ENCODE measurements at places on chromosomes 16 and 17.

- DNase-seq = no peak
These were observed 31.3 kb upstream of the ABCC3 start for GRCh38 chr17:50603340-50603739.

- DNase-seq = no peak
These were observed 32.5 kb downstream of the WIPF2 start for GRCh38 chr17:40251576-40251975.

- DNase-seq = no peak
These were observed 35.0 kb downstream of the NMT1 start for GRCh38 chr17:45096141-45096540.

DNA sequence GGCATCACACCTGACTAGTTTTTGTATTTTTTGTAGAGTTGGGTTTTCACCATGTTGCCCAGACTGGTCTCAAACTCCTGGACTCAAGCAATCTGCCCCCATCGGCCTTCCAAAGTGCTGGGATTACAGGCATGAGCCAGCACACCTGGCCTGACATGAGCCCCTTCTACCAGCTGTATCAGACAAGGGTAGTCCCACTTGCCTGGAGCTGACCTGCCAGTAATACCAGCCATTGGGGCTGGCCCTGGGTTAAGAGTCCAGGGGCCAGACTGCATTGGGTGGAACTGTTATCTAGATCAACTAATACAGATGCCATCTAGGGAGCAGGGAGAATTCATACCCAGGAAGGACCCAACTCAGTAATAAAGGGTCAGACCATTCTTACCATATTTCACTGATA, 28.1 kb downstream of the WSB1 start:
- DNase-seq = no peak

GRCh38 chr16:61823326-61823725, 212.9 kb downstream of the CDH8 start:
- DNase-seq = no peak

- no peak for DNase-seq
These were observed 212.9 kb upstream of the CHMP6 start for GRCh38 chr17:80778716-80779115.

DNA sequence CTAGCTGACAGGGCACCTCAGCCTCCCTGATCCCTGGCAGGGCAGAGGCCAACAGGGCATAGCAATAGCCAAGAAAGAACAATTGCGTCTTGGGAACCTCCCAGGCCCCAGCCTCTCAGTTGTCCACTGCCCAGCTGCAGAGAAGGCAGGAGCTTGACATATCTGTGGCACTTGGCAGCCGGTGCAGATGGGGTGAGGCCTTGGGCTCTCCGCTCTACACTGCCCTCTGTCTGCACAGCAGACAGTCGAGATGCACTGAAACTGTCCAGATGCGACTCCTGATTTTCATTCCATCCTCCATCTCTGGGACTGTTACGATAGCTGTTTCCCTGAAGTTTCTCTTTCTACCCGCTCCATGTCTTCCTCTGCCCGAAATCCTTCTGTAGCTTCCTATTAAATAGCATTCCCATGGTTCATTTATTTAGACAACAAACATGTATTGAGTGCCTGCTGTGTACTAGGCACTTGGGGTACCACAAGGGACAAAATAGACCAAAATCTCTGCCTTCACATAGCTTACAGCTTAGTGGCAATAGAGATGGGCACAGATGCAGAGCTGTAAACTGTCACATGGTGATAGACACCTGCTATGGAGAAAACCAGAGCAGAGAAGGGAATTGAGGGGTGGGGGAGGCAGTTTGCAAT, 3.3 kb downstream of the POLR3E start:
- DNase-seq = no peak

DNA sequence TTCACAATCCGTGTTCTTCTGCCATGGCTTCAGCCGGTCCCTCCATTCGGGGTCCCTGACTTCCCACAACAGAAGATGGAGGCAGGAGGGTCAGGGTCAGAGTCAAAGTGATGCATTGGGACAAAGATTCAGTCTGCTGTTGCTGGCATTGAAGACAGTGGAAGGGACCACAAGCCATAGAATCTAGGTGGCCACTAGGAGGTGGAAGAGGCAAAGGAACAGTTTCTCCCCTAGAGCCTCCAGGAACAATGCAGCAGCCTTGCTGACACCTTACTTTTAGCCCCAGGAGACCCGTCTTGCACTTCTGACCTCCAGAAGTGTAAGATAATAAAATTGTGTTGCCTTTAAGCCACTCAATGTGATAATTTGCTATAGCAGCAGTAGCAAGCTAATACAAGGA, 55.9 kb downstream of the MFSD11 start:
- DNase-seq = no peak

- no peak for DNase-seq
These were observed 30.9 kb upstream of the SEC14L1 start for GRCh38 chr17:77109764-77110359.

DNA sequence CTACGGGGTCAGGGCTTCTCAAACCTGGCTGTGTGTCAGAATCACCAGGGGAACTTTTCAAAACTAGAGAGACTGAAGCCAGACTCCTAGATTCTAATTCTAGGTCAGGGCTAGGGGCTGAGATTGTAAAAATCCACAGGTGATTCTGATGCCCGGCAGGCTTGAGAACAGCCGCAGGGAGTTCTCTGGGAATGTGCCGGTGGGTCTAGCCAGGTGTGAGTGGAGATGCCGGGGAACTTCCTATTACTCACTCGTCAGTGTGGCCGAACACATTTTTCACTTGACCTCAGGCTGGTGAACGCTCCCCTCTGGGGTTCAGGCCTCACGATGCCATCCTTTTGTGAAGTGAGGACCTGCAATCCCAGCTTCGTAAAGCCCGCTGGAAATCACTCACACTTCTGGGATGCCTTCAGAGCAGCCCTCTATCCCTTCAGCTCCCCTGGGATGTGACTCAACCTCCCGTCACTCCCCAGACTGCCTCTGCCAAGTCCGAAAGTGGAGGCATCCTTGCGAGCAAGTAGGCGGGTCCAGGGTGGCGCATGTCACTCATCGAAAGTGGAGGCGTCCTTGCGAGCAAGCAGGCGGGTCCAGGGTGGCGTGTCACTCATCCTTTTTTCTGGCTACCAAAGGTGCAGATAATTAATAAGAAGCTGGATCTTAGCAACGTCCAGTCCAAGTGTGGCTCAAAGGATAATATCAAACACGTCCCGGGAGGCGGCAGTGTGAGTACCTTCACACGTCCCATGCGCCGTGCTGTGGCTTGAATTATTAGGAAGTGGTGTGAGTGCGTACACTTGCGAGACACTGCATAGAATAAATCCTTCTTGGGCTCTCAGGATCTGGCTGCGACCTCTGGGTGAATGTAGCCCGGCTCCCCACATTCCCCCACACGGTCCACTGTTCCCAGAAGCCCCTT, 10.9 kb downstream of the STH start:
- no peak for DNase-seq

DNA sequence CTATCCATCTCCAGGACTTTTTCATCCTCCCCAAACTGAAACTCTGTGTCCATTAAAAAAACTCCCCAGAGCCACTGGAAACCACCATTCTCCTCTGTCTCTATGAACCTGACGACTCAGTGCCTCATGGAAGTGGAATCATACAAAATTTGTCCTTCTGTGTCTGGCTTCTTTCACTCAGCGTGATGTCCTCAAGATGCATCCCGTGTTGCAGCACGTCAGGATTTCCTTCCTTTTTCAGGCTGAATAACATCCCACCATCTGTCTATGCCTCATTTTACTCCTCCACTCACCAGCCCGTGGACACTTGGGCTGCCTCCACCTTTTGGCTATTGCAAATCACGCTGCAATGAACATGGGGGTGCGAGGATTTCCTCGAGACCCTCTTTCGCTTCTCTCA, 12.6 kb upstream of the ALDH3A1 start:
- no peak for DNase-seq

GRCh38 chr17:82865274-82865673, 25.5 kb upstream of the ZNF750 start:
- no peak for DNase-seq

Measured in NCI-H1048 (cell line).